Forelimb muscle (tissue), 1 donor: ENCODE measurements at places on chromosomes 1 and 21. TPM values are rescaled to one million over a fixed set of nuclear protein-coding genes. Genes with fewer than 3 reads are reported as not detected.

GRCh38 chr1:96498744-96499340, 222.7 kb upstream of the PTBP2 start:
- no peak for DNase-seq

- DNase-seq = peak; percentile 49
These were observed 68.1 kb downstream of the URB2 start for GRCh38 chr1:229694053-229694693.

DNA sequence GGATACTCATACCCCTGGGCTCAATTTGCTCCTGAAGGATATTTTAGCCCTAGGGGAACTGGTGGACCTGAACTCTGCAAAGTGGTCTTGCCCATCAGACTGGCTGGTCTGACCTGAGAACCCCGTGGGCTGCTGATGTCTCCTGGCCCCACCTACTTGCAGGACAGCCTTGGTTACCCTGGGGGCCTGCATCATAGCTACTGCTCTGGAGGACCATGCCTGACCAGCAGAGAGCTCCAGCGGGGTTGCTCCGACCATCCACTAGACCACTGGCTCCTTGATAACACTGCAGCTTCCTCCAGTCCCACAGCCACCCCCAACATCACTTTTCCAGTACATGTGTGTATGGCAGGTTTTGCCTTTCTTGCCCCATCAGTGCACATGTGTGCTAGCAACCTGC, 331.6 kb upstream of the BRINP3 start:
- DNase-seq = no peak

DNA sequence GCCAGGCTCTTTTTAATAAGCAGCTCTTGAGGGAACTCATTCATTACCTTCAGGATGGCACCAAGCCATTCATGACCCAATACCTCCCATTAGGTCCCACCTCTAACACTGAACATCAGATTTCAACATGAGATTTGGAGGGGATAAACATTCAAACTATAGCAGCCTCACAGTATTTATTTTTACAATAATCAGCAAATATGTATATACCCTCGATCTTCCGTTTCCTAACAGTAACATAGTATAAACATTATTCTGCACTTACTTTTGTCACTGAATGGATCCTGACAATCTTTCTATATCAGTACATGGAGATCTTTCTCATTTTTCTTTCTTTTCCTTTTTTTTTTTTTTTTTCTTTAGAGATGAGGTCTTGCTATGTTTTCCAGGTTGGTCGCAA, 5.4 kb downstream of the CATSPER4 start:
- DNase-seq = no peak

DNA sequence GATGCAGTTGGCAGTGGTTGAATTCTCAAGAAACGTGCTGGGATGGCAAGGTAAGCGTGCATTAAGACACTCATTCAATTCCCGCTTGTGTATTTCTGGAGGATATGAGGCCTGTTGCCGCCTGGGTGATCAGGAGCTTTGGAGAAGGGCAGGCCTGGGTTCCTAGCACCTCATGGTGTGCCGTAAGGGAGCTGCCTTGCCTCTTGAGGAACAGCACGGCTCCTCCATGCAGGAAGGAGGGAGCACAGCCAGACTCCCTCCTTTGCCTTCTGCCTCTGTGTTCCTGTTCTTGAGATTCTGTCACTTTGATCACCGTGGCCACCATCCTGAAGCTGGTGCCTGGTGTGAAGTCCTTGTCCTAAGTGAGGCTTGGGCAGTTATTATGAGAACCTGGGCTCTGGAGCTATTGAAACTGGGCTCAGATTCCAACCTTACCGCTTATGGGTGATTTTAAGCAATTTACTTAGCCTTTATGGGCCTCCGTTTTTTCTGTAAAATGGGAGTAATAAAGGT, 18.3 kb downstream of the SLFNL1 start:
- no peak for DNase-seq

DNA sequence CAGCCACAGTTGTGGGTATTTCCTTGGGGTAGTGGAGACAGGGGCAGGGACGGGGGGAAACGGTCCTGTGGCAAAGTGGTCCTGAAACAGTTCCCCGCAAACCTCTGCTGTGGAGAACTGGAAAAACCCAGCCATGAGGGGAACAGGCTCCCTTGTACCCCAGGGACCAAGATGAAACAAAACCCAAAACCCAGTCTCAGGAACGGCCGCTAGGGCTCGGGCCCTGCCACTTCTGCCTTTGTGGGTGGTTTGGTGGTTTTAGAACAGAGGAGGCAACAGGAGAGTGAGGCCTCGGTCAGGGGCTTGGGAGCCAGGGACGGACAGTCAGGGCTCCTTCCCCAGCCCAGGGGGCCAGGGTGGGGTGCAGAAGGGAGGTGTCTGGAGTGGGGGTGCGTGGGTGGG, 24.8 kb upstream of the EDN2 start:
- no peak for DNase-seq

DNA sequence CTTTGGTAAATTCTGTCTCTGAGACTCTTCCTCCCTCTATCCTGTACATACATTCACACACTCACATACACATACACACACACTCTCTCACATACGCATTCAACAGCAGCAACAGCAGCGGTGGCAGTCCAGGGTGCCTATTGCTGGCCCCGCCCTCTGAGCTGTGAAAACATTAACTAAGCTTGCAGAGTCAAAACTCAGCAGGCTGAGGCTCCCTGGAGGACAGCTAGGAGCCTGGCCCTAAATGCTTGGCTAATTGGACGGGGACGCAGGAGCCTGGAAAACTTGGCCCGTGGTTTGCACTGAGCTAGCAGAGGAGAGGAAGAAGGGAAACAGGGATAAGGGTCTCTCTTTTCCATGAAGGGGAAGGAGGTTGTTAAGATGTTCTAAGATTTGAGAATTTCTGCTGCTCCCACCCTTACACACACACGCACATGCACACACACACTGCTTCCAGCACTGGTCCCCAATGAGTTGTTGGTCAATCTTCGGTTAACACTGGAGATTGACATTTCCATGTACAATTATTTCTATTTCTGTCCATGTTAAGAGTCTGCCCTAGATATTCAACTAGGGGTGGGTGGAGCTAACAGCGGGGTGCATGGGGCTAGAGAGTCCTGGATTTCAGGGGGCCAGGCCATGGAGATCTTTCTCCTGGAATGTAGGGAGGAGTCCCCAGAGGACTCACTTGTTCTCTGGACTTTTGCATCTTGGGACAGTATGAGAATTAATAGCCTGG, 94.2 kb downstream of the PLXNA2 start:
- DNase-seq = no peak

DNA sequence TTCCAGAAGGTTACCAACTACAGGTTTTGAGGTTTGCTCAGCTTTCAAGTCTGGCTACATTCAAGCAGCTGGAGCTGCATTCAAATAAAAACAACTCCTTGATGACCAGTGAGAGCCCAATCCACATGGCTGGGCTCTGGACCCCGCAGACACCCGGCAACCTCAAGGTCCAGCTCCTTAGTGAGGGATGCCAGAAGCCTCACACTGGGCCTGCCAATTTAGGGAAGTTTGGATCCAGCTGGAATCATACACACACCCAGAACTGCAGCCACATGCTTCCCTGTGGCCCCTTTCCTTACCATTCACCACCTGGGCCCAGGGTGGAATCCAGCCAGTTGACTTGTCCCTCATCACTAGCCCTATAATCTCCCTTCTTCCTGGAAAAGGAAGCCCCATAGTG, 123.7 kb downstream of the UBE2U start:
- no peak for DNase-seq

- no peak for DNase-seq
These were observed 359.1 kb downstream of the TTLL7 start for GRCh38 chr1:83639785-83640184.

- DNase-seq = no peak
These were observed 39.4 kb upstream of the ZNF496 start for GRCh38 chr1:247370786-247371732.

DNA sequence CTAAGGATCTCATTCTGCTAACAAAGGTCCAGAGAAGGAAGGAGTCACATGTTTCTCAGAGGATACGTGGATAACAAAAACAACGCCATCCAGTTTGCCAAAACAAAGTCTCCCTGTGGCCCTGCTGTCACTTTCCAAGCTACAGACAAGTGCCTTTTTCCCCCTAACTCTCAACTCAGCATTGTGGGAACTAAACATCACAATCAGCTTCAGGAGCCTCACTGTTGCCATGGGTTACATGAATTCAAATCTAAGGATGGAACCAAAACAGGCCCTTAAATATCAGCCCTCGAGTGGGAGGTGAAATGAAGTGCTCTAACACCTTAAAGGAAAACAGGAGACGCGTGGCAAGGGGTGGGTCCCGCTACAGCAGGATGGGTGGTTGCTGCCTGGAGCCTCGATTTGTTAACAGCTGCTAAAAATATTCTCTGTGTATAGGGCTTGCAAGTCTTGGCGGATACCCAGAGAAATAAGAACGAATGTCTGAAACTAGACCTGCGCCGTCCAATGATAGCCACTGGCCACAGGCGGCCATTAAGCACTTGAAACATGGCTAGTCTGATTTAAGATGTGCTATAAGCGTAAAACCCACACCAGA, 66.4 kb upstream of the SOD1 start:
- DNase-seq = no peak

GRCh38 chr1:247077876-247078257, 744 bp downstream of the ZNF670 start:
- DNase-seq = no peak

- no peak for DNase-seq
These were observed 384.2 kb upstream of the DUSP10 start for GRCh38 chr1:222126052-222126451.

- no peak for DNase-seq
These were observed 75.0 kb upstream of the DUSP10 start for GRCh38 chr1:221816899-221817298.

DNA sequence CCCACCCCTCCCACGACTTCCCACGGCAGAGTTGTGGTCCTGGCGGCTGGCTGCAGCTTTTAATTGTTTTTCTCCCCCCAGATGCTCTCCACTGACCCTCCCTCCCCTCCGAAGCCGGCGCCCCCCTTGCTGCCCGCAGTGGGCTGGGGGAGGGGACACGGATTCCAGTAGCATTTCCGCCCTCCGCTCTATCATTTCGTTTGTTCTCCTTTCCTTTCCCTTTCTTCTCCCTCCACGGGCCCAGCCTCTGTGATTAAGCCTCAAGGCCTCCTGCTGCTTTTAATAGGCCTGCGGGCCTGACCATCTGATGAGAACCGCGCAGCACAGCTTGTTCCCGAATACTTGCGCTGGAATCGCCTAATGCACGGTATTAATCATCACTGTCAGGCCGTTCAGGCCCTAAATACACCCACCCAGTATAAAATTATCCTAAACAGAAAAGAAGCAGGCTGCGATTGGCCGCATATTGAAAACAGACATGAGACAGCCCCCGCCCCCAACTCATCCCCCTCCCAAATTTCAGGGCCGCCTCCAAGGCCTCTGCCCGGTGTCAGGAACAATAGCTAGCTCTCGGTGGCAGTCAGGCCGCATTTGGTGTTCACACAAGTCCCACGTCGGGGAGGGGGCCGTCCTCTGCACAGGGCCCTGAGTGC, 102.0 kb upstream of the ARHGEF16 start:
- DNase-seq = no peak

- DNase-seq = no peak
These were observed 148.2 kb upstream of the COL11A1 start for GRCh38 chr1:103256490-103256889.

- DNase-seq = no peak
These were observed 1.2 kb upstream of the PTTG1IP start for GRCh38 chr21:44874497-44875315.

- no peak for DNase-seq
These were observed 7.9 kb downstream of the RPL11 start for GRCh38 chr1:23699280-23700179.

- no peak for DNase-seq
These were observed 7.3 kb downstream of the RASAL2 start for GRCh38 chr1:178101266-178101630.

GRCh38 chr1:67100833-67101232, 33.9 kb downstream of the C1orf141 start:
- no peak for DNase-seq

- no peak for DNase-seq
These were observed 5.5 kb downstream of the SGIP1 start for GRCh38 chr1:66539491-66539890.

- DNase-seq = no peak
These were observed 4.1 kb upstream of the LCE7A start for GRCh38 chr1:152855661-152856060.

- no peak for DNase-seq
These were observed 10.3 kb downstream of the NBL1 start for GRCh38 chr1:19654386-19654785.

GRCh38 chr1:40187399-40187798, 26.2 kb downstream of the RLF start:
- DNase-seq = no peak

- no peak for DNase-seq
These were observed 13.2 kb upstream of the PRKAB2 start for GRCh38 chr1:147185432-147185831.

GRCh38 chr1:94852788-94853187, 32.6 kb downstream of the SLC44A3 start:
- no peak for DNase-seq

- DNase-seq = no peak
These were observed 15.4 kb downstream of the KCNH1 start for GRCh38 chr1:211118407-211119102.

PCNX2 gene
- 2.5 TPM for polyA plus RNA-seq

CORT gene
- 1.4 TPM for polyA plus RNA-seq

ATP1B1 gene
- polyA plus RNA-seq = 16.1 TPM

RIMS3 gene
- 0.57 TPM for polyA plus RNA-seq

TRPM2 gene
- 1.5 TPM for polyA plus RNA-seq

SPRR2E gene
- polyA plus RNA-seq = not detected

EXO1 gene
- polyA plus RNA-seq = 5.0 TPM

TRNAU1AP gene
- 19.2 TPM for polyA plus RNA-seq

DMRTA2 gene
- 0.05 TPM for polyA plus RNA-seq

SELL gene
- 1.6 TPM for polyA plus RNA-seq

C1orf87 gene
- 0.80 TPM for polyA plus RNA-seq

DUSP10 gene
- polyA plus RNA-seq = 20.6 TPM

AP4B1 gene
- polyA plus RNA-seq = 28.7 TPM

SLC25A34 gene
- 6.9 TPM for polyA plus RNA-seq

CYB5RL gene
- 7.1 TPM for polyA plus RNA-seq

MXRA8 gene
- 65.2 TPM for polyA plus RNA-seq

CLCA4 gene
- not detected for polyA plus RNA-seq
